ENCODE measurements at places on chromosomes 3 and 15.
A peak's percentile ranks its signal among the peaks of the same experiment; 100 is the strongest.

DNA sequence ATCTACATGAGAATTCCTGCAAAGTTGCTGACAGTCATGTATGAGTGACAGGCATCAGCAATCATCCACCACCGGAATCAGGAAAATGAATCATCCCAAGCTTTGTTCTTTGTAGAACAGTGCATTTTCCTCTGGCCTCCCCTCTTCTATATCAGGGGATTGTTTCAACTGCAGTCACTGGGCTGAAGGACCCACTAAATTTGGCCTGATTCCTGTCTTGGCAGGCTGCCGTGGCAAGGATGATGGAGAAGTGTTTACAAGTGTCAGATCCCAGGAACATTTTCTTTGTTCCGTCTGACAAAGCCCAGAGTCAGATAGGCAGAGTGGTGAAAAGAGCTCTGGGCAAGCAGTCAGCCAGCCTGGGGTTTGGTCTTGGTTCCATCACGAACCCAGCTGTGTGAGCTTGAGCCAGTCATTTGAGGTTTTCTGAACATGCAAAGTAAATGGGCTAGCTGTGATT, 175.1 kb upstream of the TSC22D2 start:
- no peak for DNase-seq

DNA sequence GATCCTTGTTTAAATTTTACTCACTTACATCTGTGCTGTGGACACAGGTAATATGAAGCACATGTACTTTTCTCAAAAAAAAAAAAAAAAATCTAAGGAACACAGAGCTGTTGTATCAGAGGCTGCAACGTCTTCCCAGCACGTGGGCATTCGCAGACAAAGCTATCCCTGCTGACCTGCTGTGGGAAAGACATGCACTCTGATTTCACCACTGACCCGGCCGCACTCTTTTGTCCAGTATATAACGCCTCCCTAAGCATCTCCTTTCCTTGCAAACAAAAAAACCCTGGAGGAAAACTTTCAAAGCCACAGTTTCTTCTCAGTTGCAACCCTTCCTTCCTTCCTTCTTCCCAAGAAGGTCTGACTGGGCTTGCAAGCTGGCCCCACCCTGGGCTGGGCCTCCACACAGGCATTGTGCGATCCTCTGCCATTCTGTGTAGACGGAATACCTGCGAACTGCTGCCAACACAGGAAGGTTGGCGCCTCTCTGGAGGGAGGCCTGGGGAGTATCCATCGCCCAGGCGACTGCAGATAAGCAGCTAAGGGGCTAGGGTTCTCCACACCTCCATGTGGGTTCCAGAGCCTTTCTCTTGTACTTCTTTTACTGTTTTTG, 50.8 kb downstream of the SLC12A8 start:
- no peak for DNase-seq

GRCh38 chr3:170171563-170171962, 10.0 kb downstream of the PHC3 start:
- DNase-seq, result no peak

GRCh38 chr3:143000528-143000927, 842 bp upstream of the U2SURP start:
- no peak for DNase-seq

- DNase-seq, result no peak
Measured at GRCh38 chr3:71684046-71684756, 41.0 kb downstream of the EIF4E3 start.

- DNase-seq, result no peak
Measured at GRCh38 chr3:42847731-42848130, 27.9 kb downstream of the CYP8B1 start.

DNA sequence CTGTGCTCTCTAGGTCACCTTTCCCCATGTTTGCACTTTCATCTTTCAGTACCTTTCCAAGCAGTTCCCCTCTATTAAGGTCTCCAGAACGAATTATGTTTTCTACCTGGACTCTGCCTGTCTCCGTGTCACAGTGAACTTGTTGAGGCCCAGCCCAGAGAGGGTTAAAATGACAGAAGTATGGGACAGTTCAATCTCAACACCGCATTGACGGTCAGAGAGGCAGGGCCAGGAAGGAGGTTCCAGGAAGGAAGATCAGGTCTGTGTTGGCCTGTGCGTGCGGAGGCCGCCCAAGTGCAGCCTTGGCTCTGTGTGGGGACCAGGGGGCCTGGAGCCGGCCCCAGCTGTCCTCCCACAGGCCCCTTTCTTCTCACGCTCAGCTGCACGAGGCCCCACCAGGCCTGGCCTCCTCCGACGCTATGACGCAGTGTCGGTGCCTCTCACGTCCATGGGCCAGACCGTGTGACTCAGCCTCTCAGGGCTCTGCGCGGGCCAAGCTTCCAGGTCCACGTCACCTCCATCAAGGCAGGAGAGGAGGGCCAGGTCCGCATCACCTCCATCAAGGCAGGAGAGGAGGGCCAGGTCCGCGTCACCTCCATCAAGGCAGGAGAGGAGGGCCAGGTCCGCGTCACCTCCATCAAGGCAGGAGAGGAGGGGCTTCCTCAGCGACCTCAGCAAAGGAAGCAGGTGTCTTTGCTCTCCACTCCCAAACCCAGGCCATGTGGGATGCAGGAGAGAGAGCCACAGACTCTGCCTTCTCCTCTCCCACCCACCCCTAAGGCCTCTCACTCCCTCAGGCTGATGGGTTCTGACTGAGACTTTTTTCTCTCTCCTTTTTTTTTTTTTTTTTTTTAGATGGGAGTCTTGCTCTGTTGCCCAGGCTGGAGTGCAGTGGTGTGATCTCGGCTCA, 83.1 kb downstream of the CPN2 start:
- DNase-seq, result no peak

GRCh38 chr15:31306426-31307269, 20.0 kb upstream of the KLF13 start:
- DNase-seq, result no peak

- DNase-seq, result peak; percentile 3
Measured at GRCh38 chr3:52983336-52983807, 62.5 kb downstream of the SFMBT1 start.

- DNase-seq, result peak; percentile 24
Measured at GRCh38 chr3:171460725-171461524, 720 bp upstream of the TNIK start.

DNA sequence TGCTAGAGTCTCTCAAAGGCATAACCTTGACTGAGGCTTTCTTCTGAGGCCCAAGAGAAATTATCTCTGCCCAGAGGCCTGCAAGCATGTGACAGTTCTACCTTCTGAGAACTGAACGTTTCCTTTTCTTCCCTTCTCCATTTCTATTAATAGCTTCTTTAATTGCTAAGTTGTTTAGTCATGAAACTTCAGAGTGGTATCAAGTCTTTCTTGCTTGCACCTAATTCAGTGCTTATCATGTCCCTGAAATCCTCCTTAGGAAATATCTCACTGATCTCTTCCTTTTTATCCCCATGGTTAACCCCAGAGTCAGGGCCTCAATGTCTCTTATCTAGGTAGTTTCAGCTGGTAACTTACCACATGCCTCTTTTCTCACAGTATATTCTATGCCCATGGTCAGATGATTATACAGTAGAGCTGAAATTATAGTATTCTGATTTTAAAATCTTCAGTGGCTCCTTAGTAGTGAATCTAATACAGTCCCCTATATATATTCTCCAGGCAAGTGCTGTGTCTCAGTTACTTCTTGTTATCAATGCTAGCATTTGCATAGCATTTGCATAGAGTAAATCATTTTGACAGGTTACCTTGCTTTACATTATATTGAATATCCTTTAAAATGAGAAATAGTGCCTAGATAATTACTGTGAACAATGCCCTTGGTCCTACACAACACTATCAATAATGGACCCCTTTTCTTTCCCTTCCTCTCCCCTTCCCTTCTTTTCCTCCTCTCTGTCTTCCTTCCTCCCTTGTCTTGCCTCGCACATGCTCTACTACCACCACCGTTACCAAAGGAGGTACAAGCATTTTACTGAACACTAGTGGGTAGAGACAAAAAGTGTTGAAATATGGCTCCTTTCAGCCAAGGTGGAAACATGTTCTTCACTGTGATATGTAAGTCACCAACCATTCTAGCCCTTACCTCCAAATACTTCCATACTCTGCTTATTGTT, 33.0 kb downstream of the KBTBD8 start:
- no peak for DNase-seq

DNA sequence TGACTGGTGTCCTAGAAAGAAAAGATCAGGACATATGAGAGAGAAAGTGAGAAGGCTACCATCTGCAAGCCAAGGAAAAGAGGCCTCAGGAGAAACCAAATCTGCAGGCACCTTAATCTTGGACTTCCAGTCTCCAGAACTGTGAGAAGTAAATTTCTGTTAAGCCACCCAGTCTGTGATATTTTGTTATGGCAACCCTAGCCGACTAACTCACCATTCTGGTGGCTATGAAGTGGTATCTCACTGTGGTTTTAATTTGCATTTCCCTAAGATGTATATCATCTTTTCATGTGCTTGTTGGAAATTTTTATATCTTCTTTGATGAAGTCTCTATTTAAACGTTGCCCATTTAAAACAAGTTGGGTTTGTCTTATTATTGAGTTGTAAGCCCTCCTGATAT, 40.6 kb downstream of the ILDR1 start:
- no peak for DNase-seq

- DNase-seq, result no peak
Measured at GRCh38 chr3:78986416-78987101, 781.2 kb downstream of the ROBO1 start.

DNA sequence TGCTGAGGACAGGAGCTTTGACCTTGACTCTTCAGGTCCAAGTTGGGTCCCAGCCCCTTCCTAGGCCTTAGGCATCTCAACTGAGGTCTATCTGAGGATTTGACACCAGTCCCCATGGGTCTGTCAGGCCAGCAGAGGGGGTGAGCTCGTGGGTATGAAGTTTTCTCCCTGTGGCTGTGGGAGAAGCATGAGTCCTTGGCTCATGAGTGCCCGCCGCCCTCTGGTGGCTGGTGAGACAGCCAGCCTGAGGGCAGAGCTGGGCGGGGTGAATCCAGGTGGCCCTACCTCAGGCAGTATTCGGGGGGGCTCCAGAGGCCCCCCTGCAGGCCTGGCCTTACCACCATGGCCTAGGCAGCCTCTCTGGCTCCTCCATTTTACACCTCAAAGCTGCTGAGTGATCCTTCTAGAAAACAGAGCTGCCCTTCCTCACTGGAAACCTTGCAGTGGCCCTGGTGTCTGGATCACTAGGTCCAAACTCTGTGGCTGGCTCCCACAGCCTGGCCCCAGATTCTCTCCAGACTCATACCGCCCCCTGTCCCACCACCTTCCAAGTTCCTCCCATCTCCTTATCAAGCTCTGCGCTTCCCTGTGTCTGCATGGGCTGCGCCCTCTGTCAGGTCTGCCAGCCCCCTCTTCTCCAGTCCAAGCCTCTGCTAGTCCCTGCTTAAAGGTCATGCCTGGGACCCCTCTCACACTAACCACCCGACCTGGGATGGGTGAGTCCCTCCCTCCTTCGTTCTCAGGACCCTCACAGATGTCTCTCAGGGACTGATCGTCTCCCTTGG, 16.1 kb downstream of the SH2D7 start:
- DNase-seq, result peak; percentile 73

DNA sequence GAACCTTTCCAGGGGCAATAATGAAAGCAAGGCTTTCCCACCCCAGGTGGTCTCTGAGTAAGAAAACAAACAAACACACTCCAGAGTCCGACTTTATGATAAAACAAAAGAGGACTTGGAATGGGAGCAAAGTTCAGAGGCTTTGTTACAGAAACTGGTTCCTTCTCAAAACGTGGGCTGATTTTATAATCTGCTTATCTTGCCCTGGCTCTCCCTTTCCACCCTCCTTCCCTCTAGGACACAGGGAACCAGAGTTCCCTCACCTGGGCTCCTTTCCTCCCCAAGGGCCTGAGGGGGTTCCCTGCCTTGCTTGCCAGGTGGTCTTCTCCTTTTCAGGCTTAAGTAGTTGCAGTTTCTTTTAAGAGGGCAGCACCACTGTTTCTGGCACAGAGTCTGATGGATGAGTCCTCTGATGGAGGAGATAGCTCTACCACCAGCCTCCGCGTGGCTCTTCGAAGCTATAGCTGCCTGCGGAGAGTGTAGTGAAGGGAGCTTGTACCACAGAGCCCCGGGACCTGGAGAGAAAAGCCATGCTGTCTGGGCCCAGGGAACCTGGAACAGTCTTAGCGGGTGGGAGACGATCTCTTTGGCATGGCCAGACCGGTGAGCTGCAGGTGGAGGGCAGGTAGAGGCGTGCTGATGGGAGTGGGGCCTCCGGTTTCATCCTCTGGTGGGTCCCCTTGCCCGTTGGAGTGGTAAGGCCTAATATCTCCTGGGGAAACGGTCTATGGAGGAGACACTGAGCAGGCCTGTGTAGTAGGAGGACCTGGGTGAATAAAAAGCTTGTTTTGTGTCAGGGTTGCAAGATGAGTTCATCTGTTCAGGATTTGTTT, 68.7 kb downstream of the SMAD6 start:
- no peak for DNase-seq

DNA sequence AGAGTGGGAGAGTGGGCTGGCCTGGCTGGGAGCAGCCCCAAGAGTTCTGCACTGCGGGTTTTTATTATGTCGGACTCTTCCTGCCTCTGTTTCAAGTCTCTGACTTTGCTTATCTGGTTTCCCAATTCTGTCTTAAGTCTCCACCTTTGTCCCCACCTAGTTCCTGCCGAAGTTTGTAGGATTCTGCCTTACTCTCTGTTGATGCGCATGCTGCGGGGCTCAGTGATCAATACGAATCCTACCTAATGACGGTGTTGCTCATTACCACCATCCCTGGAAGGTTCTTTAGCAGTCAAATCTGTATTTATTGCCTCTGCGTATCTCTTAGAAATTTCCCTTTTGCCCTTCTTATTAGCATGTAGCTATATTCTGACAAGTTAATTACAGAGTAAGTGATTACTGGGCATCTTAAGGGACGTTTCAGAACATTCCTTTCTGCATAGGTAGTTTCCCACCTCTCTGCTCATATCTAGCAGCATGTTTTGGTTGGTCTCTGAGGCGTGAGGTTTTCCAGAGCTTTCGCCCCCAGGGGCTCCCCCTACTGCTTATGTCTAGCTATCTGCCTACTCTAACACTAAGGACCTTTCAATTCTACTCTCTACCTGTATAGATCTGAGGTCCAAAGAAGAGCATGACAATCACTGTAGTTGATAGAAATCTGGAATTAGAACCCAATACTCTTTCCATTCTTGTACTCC, 236.0 kb upstream of the EIF1B start:
- DNase-seq, result no peak

GRCh38 chr3:64306745-64307144, 81.5 kb upstream of the PRICKLE2 start:
- DNase-seq, result no peak

DNA sequence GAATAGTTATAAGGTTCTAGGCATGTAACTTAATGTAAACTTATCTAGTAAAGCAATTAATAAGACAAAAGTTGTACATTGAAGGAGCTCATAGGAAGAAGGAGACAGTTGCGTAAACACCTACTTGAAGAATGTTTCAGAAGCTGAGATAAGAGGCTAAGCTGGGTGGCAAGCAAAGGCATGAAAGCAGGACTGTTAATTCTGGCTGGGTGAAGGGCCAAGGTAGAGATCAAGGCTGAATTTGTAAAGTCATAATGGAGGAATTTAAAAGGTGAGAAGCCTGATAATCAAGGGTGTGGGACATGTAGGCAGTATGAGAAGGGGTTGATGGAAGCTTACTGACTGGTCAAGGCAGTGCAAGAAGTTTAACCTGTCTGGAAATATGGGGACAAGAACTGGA, 80.4 kb upstream of the TGFBR2 start:
- DNase-seq, result no peak

All from stimulated activated CD4-positive, alpha-beta T cell treated with anti-CD3 and anti-CD28 coated beads, Interleukin-15, amount 100 ng/mL, for 1 hour (primary cell).